ENCODE measurements at places on chromosomes 7 and 10.
A peak's percentile ranks its signal among the peaks of the same experiment; 100 is the strongest.

- peak; percentile 73 for DNase-seq
Measured at GRCh38 chr7:143263266-143264195, at the start of gene GSTK1. Gene GSTK1 (plus strand): TSS chr7:143263441. CDS start chr7:143263514, 73 bp downstream.

DNA sequence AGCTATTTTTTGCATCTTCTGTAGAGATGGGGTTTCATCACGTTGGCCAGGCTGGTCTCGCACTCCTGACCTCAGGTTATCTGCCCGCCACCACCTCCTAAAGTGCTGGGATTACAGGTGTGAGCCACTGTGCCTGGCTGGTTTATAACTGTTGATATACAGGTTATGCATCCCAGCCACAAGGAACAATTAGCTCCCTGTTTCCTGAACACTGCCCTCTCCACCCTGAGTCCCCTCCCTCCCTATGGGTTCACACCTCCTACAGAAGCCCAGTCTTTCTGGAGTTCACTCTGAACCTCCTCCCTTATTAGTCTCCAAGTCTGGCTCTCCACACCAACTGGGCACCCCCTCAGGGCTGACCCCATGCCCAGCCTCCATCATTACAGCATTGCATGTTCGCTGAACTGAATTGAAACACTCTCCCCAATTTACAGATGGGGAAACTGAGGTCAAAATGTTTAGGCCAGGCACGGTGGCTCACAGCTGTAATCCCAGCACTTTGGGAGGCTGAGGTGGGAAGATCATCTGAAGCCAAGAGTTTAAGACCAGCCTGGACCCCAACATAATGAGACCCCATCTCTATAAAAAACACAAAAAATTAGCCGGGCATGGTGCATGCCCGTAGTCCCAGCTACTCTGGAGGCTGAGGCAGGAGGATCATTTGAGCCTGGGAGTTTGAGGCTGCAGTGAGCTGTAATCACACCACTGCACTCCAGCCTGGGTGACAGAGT lies 1.7 kb upstream of the CLIP2 start:
- DNase-seq: no peak

DNA sequence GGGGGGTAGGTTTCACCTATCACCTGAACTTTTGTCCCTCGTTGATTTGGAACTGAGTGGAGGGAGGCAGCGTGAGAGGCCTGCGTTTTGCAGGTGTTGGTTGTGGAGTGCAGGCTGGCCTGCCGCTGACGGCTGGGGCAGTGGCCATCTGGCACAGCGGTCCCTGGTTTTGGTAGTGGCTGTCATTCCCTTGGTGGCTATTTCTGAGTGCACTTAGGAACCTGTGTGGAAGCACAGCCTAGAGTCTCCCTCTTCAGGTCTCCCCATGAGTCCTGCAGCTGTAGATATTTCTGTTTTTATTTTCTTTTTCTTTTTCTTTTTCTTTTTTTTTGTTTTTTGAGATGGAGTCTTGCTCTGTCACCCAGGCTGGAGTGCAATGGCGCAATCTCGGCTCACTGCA lies 129.2 kb downstream of the CUL2 start:
- DNase-seq: no peak

DNA sequence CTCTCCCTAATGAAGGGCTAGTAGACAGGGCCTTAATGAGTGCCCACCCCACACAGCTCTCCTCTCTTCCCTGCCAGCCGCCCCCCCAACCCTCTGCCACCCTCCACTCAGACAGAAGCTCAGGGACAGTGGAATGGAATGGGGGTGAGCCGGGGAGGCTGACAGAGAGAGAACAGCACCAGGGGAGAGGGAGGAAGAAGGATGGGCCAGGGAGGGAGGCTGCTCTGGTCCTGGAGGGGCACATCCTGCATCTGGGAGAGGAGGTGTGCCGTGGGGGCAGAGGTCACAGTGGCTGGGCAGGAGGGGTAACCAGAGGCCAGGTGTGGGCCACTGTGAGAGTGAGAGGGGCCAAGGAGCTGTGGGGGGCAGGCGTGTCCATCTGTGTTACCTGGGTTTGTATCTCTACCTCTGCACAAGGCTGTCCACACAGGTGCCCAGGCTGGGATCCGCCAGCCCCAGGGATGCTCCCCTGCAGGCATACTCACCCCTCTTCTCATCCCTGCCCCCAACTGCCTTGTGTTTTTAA lies 2.4 kb downstream of the NYAP1 start:
- no peak for DNase-seq

DNA sequence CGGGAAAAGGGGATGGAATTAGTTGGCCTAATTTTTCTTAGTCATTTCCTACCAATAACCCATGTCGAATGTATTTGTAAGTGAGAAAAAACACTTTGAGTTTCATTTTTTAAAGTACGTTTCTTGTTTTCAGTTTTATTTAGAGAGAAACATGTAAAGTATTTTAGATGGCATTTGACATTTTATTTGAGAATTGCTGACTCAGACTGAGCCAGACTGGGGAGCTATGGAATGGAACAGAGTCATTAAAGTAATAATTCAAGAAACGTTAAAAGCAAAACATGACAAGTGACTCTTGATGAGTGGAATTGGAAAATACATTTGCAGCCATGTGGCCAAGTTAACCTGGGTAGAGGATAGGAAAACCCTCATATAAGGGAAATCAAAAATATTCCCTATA lies 286.1 kb upstream of the NPSR1 start:
- no peak for DNase-seq

GRCh38 chr10:119893074-119893473 lies 544 bp downstream of the SEC23IP start:
- no peak for DNase-seq

- DNase-seq: no peak
Measured at GRCh38 chr7:138237995-138238394, 161.7 kb downstream of the AKR1D1 start.

- DNase-seq: no peak
Measured at GRCh38 chr10:132324186-132324585, 7.8 kb upstream of the LRRC27 start.

GRCh38 chr7:7552199-7552598 lies 14.5 kb upstream of the MIOS start:
- no peak for DNase-seq

GRCh38 chr7:18290223-18290622 lies 205.3 kb upstream of the HDAC9 start:
- DNase-seq: no peak

- DNase-seq: no peak
Measured at GRCh38 chr7:130736298-130736900, 2.4 kb upstream of the KLF14 start.
